ENCODE measurements at places on chromosomes 5 and 9. TPM values are rescaled to one million over a fixed set of nuclear protein-coding genes. Genes with fewer than 3 reads are reported as not detected.

ANGPTL2 gene
- total RNA-seq: 1.9 TPM

SIT1 gene
- total RNA-seq: not detected

BBLN gene
- 43.8 TPM for total RNA-seq

TTC23L gene
- 8.5 TPM for total RNA-seq
